ENCODE measurements at places on chromosomes 16 and 17.

- DNase-seq = no peak
These were observed 1.2 kb upstream of the ZMYND15 start for GRCh38 chr17:4738136-4739121.

- DNase-seq = no peak
These were observed 4.0 kb downstream of the ZNF785 start for GRCh38 chr16:30581457-30581856.

DNA sequence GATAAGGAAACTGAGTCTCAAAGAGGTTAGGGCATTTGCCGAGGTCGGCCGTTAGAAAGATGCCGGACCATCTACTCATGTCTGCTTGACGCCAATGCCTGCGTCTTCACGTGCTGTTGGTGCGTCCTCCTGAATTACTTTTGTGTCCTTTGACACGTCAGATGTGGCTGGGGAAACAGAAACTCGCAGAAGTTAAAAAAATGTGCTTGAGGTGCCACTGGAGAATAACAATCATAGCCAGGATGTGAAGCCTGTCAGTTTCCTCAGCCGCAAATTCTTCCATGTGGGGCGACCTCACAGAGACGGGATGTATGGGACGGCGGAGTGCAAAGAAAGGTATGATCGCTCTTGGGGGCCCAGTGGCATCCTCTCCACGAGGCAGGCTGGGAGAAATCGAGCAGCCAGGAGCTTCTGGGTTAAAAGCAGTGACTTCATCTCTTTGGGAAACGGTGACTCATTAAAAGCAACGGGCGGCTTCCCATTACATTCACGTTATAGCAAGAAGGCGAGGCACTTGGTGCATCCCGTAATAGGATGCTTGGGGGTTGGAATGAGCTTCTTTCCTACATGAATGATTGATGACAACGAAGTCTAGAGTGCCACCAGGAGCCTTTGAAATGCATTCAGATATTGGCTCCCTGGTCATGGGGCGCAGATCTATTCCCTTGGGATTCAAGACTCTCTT lies 67.8 kb downstream of the BMERB1 start:
- DNase-seq = no peak

DNA sequence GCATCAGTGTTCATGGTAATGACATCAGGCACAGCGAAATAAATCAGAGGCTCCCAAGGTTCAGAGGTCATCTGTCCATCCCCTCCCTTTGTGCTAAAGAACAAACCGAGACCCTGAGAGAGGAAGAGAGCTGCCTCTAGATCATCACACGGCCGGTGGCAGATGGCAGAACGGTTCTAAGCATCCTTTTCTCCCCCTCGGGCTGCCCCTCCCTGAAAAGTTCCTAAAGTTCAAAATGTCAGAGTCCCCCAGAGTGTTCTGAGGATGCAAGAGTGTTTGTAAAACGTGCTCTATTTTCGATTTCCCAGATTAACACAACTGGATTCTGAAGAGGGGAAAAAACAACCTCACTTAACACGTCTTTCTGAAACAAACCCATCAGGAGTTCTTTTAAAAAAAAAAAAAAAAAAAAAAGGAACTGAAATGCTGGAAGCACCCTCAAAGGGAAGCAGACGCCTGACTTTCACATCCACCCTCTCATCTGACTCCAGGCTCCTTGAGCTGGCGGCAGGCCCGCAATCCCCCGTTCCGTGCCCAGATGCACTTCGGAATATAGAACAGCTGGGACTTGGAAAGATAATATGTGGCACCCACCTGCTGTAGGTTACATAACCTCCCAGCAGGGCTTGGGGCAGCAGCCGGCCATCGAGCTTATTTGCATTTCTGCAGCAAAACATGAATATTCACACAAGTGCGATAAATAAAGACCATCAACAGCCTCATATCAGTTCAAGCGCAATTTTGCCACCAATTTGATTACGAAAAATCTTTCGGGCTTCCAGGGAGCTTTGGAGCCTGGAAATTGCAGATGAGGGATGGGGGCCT lies 115.5 kb upstream of the SMURF2 start:
- DNase-seq = no peak

DNA sequence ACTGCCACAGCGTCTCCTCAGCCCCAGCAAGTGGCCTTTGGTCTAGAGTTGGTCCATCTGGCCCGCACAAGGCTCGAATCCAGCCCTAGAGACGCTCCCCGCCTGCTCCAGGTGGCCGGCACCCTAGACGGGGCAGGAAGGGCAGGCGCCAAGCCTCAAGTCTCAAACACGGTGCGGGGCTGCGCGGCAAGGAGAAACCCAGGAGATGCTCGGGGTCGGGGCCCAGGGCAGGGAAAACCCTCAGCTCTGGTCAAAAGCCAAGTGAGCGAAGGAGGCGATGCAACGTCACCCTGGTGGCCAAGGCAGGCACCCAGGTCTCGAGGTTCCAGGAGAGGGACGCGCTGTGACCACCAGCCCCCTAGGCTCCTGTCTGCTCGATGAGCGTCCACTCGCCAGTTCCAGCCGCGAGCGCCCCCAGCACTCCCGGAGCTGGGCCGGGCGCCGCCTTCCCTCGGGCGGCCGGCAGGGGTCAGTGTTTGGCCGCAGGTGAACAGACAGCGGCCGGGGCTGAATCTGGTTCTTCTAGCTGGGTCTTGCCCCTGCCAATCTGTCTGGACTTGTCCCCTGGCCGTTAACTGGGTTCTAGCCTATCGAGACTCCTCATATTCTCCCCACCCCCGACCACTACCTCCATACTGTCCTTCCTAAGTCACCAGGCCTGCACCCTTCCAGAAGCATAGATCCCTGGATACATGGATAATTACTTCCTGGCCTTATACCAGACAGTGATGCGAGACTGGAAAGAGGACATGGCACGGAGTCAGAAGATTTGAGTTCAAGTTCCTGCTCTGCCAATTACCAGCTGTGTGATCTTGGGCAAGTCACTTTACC lies 44.0 kb downstream of the PRAC1 start:
- DNase-seq = peak; percentile 30

DNA sequence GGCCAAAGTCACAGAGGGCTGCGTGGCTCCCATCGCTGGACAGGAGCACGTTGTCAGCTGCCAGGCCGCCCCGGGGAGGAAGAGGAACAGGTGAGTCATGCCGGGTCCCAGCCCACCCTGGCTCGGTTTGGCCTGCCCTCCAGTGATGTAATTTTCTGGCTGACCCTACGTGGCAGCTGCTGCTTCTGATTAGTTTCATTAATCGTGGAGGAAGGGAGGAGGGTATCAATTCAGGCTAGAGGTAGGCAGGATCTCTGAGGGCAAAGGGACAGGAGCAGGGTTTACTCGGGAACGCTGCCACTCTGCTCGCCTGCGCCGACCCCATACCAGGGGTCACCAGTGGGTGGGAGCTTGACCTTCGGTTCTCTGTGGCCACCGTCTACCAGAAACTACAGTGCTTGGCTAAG lies 11.7 kb upstream of the SPATA32 start:
- DNase-seq = no peak

DNA sequence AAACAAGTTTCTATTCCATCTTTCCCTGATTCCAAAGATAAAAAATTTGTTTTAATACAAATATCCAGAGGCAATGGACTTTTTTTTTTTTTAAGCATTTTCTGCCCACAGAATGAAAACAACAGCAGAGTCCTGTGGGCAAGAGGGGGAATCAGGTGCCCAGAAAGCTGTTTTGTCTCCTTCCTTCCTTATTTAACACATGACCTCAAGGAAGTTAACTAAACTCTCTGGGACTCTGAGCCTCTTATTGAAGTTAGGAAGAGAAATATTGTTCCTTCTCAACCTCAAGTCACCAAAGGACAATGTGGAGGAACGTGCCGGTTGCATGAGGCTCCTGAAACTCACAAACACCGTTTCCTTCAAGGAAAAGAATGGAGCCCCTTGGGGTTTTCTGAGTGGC lies 34.9 kb downstream of the LITAF start:
- DNase-seq = no peak

DNA sequence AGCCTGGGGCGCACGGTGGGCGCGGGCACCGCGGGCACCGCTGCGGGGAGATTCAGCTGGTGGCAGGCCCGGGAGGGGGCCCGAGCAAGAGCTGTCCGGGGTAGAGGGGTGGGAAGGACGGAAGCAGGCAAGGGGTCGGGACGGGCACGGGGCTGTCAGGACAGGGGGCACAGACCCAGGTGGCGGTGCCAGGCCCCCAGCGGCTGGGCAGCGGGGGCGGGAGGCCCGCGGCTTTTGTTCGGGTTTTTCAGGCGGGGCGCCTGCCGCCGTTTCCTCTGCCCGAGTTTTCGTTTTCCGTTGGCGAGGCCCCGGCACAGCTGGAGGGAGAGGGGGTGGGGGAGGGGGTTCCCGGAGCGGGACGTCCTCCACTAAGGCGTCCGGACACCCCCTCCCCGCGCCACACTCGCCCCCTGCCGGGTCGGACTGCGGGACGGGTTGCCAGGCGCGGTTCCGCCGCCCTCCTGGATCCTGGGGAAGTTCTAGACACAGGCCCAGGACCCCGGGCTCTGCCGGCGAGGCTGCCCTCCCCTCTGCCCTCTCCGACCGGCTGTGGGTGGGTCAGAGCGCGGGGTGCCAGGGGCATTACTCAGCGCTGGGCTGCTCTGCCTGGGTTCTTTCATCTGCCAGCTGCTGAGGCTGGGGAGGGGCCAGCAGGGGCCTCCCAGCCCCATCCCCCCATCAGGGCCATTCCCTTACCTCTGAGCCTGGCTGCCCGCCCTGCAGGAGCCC lies 543 bp downstream of the ARHGAP23 start:
- DNase-seq = peak; percentile 28

GRCh38 chr17:13885550-13885949 lies 183.8 kb upstream of the COX10 start:
- no peak for DNase-seq

DNA sequence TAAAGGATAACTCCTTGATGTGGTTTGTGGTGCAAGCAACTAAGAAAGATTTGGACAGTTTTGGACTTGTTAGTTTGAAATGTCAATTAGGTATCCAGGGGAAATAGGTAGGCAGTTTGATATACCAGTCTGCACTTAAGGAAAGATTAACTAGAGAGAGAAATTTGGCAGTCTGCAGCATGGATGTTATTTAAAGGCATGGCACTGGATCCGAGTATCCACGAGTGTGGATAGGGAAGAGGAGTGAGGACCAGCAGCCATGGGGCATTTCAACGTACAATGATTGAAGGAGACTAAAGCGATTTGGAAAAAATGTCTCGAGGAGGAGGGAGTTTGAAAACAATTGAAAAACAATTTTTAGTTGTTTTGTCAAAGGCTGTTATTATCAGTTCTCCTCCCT lies 117.4 kb downstream of the NLK start:
- no peak for DNase-seq

DNA sequence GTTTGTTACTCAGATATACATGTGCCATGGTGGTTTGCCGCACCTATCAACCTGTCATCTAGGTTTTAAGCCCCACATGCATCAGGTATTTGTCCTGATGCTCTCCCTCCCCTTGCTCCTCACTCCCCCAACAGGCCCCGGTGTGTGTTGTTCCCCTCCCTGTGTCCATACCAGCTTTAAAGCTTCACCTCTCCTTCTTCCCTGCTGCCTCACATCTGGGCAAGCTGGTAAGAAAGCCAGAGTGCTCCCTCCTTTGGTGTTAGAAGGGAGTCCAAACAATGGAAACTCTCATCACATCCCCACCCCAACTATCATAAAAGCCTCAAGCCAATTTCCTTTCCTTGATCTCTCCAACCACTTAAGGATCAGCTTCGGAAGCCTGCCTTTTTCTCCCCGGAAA lies 1115.6 kb upstream of the GOT2 start:
- DNase-seq = no peak

GRCh38 chr17:71402661-71403141 lies 718.1 kb upstream of the SOX9 start:
- DNase-seq = no peak

- no peak for DNase-seq
These were observed 267.2 kb downstream of the TMEM114 start for GRCh38 chr16:8323153-8323552.

GRCh38 chr17:50184611-50185398 lies 16.6 kb downstream of the COL1A1 start:
- no peak for DNase-seq

DNA sequence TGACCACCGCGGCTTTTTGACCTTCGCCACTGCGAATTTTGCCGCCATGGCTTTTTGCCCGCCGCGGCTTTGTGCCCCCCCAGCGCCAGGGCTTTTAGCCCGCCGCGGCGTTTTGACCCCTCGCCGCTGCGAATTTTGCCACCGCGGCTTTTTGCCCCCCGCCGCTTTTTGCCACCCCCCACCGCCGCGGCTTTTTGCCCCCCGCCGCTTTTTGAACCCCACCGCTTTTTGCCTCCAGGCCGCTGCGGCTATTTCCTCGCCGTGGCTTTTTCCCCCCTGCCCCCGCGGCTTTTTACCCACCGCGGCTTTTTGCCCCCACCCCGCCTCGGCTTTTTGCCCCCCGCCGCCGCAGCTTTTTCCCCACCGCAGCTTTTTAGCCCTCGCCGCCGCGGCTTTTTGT lies 134.8 kb upstream of the TP53TG3C start:
- no peak for DNase-seq

DNA sequence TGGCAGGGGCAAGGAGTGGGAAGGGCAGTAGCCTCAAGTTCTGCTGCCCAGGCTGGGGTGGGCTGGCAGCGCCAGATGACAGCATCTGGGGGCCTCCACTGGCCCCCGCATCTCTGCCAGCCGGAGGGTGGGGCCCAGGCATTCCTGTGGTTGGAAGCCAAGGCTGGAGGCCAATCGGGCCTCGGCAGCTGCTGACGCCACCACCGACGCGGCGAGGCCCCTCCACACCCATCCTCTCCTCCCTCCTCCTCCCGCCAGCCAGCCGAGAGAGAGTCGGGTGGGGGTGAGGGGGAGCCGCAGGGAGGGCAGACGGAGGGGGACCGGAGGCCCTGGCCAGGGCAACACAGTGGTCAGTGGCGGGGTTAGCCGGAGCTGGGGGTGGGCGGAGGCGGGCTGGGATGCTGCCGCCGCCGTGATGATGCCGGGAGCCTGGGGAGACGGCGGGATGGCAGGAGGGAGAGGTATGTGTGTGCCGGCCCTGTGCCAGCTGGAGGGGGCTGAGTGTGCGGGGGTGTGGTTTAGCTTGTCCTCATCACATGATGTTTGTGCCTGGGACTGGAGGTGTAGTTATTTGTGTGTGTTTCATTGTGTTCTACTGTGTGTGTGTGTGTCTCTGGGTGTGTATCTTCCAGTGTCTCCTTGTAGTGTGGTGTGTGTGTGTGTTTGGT lies 36.6 kb downstream of the ARHGAP23 start:
- DNase-seq = no peak

- DNase-seq = no peak
These were observed 9.4 kb upstream of the ELAC2 start for GRCh38 chr17:13027246-13027645.

- DNase-seq = no peak
These were observed 84.3 kb downstream of the TMEM132E start for GRCh38 chr17:34663714-34664113.

DNA sequence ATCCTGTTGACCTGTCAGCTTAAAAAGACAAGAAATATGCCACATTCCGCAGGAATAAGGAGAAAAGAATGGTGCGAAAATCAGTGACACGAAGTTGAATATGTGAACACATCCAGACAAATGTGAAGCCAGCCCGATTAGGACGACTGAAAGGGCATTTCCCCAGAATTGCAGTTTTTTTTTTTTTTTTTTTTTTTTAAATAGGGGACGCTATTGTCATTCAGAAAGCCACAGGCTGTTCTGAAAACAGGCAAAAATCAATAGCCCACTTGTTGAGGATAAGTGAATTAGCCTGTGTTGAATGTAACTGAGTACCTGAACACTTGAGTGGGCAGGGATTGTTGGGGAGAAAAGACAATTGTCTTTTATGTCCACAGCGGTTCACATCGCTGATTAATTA lies 507.1 kb downstream of the WWOX start:
- no peak for DNase-seq
